Mesothelial cell of epicardium (in vitro differentiated cells): ENCODE measurements at places on chromosomes 2 and 18. TPM values are rescaled to one million over a fixed set of nuclear protein-coding genes. Genes with fewer than 3 reads are reported as not detected.

Gene SLC23A3
- 1.6 to 2.6 TPM (median 1.7 TPM) in 3 replicates for total RNA-seq

Gene INPP5D
- 8.9 to 9.4 TPM (median 9.2 TPM) in 3 replicates for total RNA-seq

Gene MRO
- 0.18 to 0.40 TPM (median 0.29 TPM) in 3 replicates for total RNA-seq

Gene DSG4
- total RNA-seq = 0.07 to 0.09 TPM (median 0.09 TPM) in 3 replicates

Gene ASXL2
- 24.8 to 25.5 TPM (median 25.4 TPM) in 3 replicates for total RNA-seq

Gene CNRIP1
- total RNA-seq = 4.9 to 5.6 TPM (median 5.2 TPM) in 3 replicates

DNA sequence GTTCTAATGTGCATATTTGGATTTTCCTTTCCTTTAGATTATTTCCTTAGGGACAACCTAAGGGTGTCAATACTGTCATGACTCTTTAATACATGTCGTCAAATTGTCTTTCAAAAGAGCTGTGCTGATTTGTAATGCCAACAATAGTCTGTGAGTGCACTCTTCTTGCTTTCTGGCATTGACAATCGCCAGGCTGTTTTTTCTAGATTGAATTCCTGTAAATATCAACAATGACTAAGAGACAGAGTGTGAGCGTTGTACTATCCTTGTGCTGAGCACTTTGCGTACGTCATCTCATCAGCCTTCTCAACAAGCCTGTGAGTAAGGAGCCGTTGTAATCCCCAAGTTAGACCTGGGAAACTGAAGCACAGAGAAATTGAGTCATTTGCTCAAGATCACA lies 96.0 kb downstream of the ACOXL start:
- no peaks in the 10 kb centered on the region for H3K36me3 ChIP-seq
- H3K27ac ChIP-seq = no peak overlapping the region
- peaks cover 43% of the 10 kb centered on the region for H3K27me3 ChIP-seq

- no peak overlapping the region for H3K4me3 ChIP-seq
- no peak overlapping the region for H3K27ac ChIP-seq
- H3K27me3 ChIP-seq = no peaks in the 10 kb centered on the region
- peaks cover 4% of the 10 kb centered on the region for H3K36me3 ChIP-seq
- DNase-seq = no peak
These were observed 15.2 kb downstream of the PRELID3A start for GRCh38 chr18:12422936-12423335.

GRCh38 chr2:39094717-39095363 lies 26.0 kb downstream of the SOS1 start:
- H3K4me1 ChIP-seq = peaks cover 13% of the 10 kb centered on the region
- H3K4me3 ChIP-seq = no peak overlapping the region
- H3K27ac ChIP-seq = peak overlapping the region; percentile 40
- no peaks in the 10 kb centered on the region for H3K27me3 ChIP-seq
- no peak for DNase-seq

DNA sequence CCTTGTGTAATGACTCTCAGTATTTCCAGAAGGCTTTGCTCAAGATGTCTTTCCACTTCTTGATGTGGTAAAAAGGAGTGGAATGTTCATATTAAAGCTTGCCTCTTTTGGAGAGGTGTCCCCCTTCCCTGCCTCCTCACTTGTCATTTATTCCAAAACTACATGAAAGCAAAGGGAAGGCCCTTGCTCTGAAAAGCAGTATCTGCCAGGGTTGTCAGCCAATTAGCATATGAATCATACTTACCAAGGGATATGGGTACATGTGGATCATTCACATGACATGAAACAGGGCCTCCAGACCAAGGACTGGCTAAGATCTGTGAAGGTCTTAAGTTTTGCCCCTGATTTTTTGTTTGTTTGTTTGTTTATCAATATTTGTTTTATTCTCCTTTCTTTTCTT lies 31.3 kb downstream of the ANXA4 start:
- H3K36me3 ChIP-seq = peaks cover 17% of the 10 kb centered on the region
- H3K27ac ChIP-seq = no peak overlapping the region
- DNase-seq = no peak

GRCh38 chr18:58769321-58769720 lies 95.4 kb upstream of the ZNF532 start:
- no peak for DNase-seq
- no peaks in the 10 kb centered on the region for H3K36me3 ChIP-seq
- peaks cover 20% of the 10 kb centered on the region for H3K27me3 ChIP-seq
- no peak overlapping the region for H3K27ac ChIP-seq

GRCh38 chr2:46383113-46383395 lies 85.8 kb downstream of the EPAS1 start:
- peaks cover 14% of the 10 kb centered on the region for H3K4me1 ChIP-seq
- H3K27ac ChIP-seq = no peak overlapping the region
- peaks cover 40% of the 10 kb centered on the region for H3K27me3 ChIP-seq
- H3K4me3 ChIP-seq = no peak overlapping the region

DNA sequence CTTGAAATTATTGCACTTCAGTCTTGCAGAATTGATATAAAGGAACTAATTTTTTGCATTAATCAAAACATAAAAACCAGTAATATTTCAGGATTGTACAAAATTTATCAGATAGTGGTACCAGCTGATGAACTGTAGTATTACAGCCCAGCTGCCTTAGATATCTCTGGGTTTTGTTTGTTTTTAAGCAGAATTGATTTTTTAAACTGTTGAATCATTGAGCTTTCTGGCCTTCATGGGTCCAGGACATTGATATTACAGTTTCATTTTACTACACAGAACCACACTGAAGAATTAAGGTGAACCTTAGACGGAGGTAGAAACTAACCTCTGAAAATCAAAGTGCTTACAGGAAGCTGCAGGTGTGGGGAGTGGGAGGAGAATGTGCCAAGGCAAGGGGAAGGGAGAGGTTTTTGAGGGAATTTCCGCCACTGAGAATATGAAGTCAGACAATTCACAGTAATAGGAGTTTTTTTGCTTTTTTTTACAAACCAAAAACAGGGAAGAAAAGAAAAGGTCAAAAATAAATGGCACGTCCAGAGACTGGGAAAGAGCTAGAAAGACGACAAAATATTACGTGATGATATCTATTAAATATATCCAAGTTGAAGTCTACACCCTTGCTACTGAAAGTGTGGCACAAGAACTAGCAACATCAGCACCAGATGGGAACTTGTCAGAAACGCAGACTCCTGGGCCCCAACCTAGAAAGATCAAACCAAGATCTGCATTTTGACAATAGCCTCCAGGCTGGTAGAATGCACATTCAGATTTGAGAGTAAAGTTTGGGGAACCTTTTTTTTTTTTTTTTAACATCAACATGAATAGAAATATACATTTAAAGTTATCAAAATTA lies 40.8 kb upstream of the SPAG16 start:
- H3K27me3 ChIP-seq = no peaks in the 10 kb centered on the region
- DNase-seq = no peak
- no peaks in the 10 kb centered on the region for H3K36me3 ChIP-seq
- no peak overlapping the region for H3K4me3 ChIP-seq
- H3K27ac ChIP-seq = no peak overlapping the region

GRCh38 chr2:109337221-109337620 lies 208.2 kb downstream of the SH3RF3 start:
- H3K36me3 ChIP-seq = no peaks in the 10 kb centered on the region
- peaks cover 5% of the 10 kb centered on the region for H3K27me3 ChIP-seq
- DNase-seq = no peak
- no peak overlapping the region for H3K27ac ChIP-seq

GRCh38 chr18:73918816-73919215 lies 228.8 kb downstream of the FBXO15 start:
- no peak overlapping the region for H3K27ac ChIP-seq
- no peak overlapping the region for H3K4me3 ChIP-seq
- DNase-seq = no peak
- no peaks in the 10 kb centered on the region for H3K36me3 ChIP-seq
- peaks cover 42% of the 10 kb centered on the region for H3K27me3 ChIP-seq

DNA sequence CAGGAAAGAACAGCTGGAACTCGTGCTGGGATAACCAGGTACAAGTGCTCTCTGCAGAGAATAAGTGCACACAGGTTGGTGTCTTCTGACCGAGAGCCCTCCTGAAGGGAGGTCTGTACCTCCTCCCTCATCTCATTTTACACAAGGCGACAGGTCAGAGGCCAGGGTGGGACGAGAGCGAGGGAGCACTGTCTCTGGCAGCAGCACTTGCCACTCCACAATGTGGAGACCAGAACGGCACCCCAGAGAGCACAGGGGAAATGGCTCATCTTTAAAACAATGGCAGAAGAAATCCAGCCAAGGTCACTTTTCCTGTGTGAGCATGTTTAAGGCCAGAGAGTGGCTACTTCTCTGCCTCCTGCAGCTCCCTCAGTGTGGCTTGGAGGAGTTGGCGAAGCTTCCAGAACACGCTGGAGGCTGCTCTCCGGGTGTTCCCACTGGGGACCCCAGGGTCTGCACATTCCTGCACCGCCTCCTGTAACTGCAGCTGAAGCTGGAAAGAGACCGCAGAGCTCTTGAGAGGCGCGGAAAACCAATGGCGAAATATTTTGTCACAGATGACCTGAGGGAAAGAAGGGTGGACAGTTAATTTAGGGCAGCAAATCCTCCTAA lies 20.8 kb downstream of the DIPK1C start:
- no peaks in the 10 kb centered on the region for H3K4me1 ChIP-seq
- DNase-seq = no peak
- H3K27ac ChIP-seq = no peak overlapping the region

GRCh38 chr2:69021727-69022126 lies 8.7 kb downstream of the ANTXR1 start:
- H3K4me3 ChIP-seq = no peak overlapping the region
- H3K27me3 ChIP-seq = no peaks in the 10 kb centered on the region
- peaks cover 43% of the 10 kb centered on the region for H3K4me1 ChIP-seq
- no peak for DNase-seq
- peaks cover 3% of the 10 kb centered on the region for H3K36me3 ChIP-seq

DNA sequence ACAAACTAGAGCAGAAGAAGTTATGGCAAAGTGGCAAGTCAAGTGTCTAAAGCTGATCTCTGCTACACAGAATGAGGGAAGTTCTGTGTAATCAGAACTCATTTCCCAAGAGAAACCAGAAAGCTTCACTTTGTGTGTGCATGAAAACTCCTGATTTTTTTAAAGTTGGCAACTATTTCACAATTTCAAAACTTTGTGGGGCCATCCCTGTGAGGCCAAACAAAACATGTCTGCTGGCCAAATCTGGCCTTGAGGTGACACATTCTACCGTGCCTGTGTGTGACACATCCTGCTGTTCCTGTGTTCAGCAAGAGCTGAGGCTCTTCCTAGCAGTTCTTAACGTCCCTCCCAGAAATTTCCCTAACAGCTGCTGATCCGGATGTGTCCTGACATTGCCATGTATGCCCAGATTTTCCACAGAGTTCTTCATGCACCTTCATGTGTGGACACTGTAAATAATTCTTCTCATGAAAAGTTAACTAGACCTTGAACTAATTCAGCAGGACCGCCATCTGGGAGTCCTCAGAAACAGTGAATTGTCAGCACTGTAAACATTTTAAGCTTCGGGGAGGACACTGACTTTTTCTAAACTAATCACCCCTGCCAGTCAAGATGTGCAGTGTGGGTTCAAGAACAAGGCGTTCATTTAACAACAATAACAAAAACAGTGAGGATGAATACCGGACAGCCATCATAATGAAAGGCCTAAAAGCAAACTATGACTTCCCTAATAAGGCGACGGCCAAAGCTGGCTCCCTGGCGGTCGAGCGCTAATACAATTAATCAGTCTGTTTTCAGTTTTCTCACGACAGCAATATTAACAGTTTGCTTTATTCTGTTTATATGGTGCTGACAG lies 99.0 kb downstream of the PLEKHM3 start:
- peaks cover 13% of the 10 kb centered on the region for H3K36me3 ChIP-seq
- DNase-seq = no peak
- H3K27ac ChIP-seq = peak overlapping the region; percentile 76

GRCh38 chr2:42495611-42496010 lies 1.8 kb upstream of the KCNG3 start:
- no peak overlapping the region for H3K4me3 ChIP-seq
- no peak overlapping the region for H3K27ac ChIP-seq
- no peak for DNase-seq
- no peaks in the 10 kb centered on the region for H3K36me3 ChIP-seq

DNA sequence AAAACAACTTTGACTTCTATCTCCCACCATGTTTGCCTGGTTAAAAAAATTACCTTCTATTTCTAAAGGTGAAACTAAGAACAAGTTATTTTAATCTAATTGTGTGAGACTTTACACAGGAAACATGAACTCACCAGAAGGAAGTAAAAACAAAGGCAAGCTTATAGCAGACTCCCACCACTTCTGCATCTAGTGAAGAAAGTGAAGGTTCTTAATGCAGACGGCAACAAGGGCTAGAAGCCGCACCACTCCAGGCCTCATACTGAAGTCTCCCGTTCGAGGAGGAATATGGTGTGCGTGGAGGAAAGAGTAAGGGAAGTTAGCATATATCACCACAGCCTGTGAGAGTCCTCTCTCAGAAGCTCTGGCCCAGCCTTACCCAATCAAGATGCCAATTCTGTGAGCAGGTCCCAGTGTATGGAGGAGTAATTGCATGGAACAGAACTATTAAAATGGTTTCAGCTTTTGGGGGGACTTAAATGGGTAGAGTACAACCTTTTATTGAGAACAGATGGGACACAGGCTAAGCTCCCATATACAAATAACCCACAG lies 958.7 kb downstream of the BCL11A start:
- H3K27ac ChIP-seq = no peak overlapping the region
- peaks cover 3% of the 10 kb centered on the region for H3K4me1 ChIP-seq

GRCh38 chr2:237260039-237260620 lies 153.8 kb downstream of the COL6A3 start:
- DNase-seq = no peak
- H3K27ac ChIP-seq = peak overlapping the region; percentile 87
- H3K4me1 ChIP-seq = peaks cover 36% of the 10 kb centered on the region
- no peaks in the 10 kb centered on the region for H3K27me3 ChIP-seq
- H3K36me3 ChIP-seq = no peaks in the 10 kb centered on the region

DNA sequence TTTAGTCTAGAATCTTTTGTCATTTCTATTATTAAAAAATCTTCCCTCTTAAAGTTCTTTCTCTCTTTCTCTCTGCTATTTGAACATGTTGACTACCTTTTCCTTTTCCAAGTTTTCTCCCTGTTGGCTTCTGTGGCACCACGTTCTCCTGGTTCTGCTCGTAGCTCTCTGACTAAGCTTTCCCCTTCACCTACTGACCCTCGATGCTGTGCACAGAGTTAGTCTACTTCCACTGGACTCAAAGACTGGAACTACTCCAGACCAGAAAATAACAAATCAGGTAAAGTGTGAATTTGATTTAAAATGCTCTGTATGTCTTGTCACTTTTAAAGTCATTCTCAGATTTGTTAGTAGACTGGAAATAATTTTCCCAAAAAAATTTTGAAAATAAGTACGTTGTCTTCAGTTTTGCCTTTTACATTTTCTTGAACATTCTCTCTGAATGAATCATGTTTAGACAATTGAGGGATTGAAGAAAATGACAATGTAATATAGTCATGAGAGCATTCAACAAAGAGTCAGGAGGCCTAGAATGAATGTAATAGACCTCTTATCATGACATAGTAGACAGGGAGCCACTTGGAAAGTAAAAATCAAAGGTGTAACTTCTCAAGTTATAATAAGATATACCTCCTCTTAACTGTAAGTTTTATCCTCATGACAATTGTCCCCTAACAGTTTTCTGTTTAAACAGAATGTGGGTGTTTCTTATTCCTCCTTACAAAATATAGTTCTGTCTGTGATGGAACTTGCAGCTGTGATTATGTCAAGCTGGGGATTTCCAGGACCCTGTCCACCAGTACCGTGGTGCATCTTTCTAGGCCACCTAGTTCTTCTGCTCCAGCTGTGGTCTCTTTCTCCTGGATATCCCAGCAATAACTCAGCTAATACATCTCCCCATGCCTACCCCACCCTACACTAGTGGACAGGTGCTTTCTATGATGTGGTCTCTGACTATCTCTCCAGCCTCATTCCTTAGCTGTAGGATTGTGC lies 25.5 kb downstream of the ITPRID2 start:
- DNase-seq = no peak
- no peak overlapping the region for H3K4me3 ChIP-seq
- H3K27me3 ChIP-seq = no peaks in the 10 kb centered on the region
- no peaks in the 10 kb centered on the region for H3K4me1 ChIP-seq

- peak overlapping the region; percentile 90 for H3K27ac ChIP-seq
- H3K36me3 ChIP-seq = peaks cover 12% of the 10 kb centered on the region
- H3K4me3 ChIP-seq = peak overlapping the region; percentile 93
- no peaks in the 10 kb centered on the region for H3K27me3 ChIP-seq
These were observed 2.0 kb downstream of the IDH1 start for GRCh38 chr2:208252716-208253492.
